ENCODE measurements at places on chromosomes 4 and X.

- no peak for DNase-seq
Measured at GRCh38 chr4:47839259-47839658, 1.4 kb upstream of the CORIN start.

DNA sequence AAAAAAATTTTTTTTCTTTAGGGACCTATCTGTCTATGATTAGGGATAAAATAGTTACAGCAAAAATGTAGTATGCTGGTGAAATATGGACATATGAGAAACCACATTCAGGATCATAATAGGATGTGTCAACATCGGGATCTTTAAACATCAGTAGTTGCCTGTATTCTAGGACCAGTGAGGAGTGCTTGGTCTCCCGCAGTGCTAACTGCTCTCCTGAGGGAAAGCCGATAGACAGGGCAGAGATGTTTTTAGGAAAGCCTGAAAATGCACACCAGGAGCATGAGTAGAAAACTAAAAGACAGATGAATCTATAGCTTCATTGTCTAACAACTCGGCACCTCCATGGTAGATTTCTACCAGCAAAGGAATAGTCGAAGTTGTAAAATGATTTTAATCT is 178.1 kb upstream of the SMIM31 start:
- no peak for DNase-seq

GRCh38 chrX:151386838-151387459 is 10.1 kb upstream of the VMA21 start:
- DNase-seq: no peak

GRCh38 chr4:30837131-30837539 is 117.0 kb downstream of the PCDH7 start:
- no peak for DNase-seq

DNA sequence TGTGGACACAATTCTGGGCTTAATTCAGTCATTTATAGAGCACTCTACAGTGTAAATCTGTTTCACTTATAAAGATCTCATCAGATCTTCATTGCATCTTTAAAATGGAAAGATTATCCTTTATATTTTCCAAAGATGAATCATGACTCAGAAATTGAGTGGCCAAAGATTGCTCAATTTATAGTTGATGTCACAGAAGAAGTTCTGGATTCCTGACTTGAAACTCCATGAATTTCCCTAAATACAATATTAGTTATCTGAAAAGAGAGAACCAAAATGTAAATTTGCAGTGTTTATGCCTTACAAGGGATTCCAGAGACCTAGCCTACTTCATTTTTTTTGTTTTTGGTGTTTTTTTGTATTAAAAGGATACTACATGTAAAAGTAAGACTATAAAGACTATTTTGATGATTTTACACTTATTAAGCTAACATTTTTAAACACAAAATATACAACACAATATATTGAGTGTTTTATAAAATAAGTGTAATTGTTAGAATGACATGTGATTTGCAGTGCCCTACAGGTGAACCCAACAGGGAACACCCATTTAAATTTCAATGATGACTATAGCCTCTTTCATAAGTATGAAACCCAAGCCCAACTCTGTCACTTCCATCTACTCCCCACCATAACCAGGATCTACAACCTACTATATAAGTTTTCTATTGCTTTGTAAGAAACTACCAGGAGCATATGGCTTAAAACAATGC is 183.5 kb downstream of the PCDH7 start:
- no peak for DNase-seq

DNA sequence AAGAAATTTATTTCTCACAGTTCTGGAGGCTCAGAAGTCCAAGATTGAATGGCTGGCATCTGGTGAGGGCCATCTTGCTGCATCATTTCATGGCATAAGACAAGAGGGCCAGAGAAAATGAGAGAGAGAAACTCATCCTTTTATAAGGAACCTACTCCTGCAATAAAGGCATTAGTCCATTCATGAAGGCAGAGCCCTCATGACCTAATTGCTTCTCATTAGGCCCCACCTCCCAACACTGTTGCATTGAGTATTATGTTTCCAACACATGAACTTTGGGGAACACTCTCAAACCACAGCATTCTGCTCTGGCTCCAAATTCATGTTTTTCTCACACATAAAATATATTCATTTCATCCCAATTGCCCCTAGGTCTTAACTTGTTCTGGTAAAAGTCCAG is 14.2 kb downstream of the RNF175 start:
- no peak for DNase-seq

DNA sequence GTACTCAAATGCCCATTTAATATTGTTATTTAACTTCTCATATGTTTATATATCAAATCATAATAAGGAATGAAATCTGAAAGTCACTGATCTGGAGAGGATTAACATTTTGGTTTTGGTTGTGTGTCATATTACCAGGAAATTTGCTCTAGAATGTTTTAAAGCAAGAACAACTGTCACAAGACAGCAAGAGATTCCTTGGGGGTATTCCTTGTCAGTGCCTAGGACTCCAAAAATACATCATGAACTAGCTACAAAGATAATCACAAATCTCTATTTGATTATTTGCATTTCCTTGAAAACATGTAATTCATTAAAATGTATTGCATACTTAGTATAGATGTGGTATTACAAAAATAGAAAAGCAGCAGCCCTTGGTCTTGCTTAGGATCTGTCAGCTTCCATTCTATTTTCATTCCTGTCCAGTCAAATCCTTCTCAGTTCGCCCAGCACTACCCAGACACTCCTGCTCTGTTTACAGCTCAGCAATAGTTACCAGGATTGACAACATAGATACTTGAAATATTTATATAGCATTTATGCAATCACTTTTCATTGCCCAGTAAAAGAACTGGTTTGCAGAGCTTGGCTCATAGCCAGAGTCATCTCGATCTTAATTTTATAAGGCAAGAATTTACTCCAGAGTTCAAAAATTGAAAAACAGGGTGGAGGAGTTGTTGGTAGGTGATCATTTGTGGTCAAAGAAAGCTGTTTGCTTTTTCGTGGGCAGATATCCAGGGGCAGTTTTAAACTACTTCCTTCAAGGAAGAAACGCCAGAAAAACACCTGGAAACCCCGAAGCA is 9.2 kb upstream of the BMP3 start:
- no peak for DNase-seq

GRCh38 chrX:135923353-135923752 is 29.8 kb downstream of the SAGE1 start:
- no peak for DNase-seq

GRCh38 chr4:123578276-123579029 is 181.9 kb downstream of the SPRY1 start:
- no peak for DNase-seq
